ENCODE measurements at places on chromosomes 13 and 19.

DNA sequence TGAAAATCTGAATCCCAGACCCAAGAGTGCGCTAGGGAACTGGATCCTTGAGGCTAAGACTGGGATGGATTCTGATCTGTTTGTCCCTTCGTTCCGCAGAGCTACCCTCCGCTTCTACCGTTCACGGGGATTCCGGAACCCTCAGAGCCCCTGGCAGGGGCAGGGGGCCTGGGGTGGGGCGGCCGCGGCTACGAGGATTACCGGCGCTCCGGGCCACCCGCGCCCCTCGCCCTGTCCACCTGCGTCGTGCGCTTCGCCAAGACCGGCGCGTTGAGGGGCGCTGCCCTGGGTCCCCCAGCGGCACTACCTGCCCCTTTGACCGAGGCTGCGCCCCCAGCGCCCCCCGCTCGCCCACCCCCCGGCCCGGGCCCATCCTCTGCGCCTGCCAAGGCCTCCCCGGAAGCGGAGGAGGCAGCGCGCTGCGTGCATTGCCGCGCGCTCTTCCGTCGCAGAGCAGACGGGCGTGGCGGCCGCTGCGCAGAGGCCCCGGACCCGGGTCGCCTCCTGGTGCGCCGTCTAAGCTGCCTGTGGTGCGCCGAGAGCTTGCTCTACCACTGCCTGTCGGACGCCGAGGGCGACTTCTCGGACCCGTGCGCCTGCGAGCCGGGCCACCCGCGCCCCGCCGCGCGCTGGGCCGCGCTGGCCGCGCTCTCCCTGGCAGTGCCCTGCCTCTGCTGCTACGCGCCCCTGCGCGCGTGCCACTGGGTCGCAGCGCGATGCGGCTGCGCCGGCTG, 7.1 kb downstream of the SPRED3 start:
- DNase-seq = peak; percentile 60

DNA sequence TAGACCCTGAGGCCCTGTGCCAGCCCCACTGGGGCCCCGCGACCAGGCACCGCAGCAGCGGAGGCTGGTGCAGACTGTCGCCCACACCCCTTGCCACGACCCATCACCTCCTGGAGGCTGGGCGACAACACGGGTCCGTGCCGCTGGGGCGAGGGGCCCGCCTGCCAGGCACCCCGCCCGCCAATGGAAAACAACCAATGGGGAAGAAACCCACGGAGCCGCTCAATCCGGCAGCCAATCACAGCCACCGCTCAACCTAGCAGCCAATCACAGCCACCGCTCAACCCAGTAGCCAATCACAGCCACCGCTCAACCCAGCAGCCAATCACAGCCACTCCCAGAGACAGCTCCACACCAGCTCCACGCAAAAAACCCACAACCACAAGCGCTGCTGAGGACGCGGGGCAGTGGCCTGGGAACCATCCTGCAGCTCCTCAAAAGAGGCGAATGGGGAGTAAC, 29.7 kb downstream of the GPX4 start:
- peak; percentile 72 for DNase-seq

- no peak for DNase-seq
These were observed 61.5 kb downstream of the DOCK9 start for GRCh38 chr13:98916403-98916802.

DNA sequence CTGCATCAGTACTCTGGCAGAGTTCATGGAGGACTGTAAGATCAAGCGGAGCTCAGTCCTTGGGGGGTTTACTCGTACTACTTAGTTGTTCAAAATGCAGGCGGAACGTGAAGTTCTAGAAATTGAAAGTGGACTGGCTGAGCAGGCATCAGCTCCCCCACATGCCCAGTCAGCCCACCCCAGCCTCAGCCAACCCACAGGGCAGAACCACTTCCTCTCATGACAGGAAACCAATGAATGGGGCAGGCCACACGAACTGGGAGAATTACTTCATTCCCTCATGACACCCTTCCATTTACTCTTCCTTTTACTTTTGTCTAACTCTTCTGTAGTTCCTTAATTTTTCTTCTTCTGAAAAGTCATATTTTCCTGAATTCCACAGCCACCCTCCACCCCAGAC, 71.9 kb downstream of the FLT1 start:
- DNase-seq = no peak

GRCh38 chr19:2319551-2319950, 8.8 kb downstream of the LSM7 start:
- no peak for DNase-seq

GRCh38 chr19:45057444-45057843, 18.6 kb downstream of the CLASRP start:
- DNase-seq = no peak
